ENCODE measurements at places on chromosomes 1 and 21. TPM values are rescaled to one million over a fixed set of nuclear protein-coding genes. Genes with fewer than 3 reads are reported as not detected.
A peak's percentile ranks its signal among the peaks of the same experiment; 100 is the strongest.

Gene AGBL4
- total RNA-seq = 2.2 TPM

DNA sequence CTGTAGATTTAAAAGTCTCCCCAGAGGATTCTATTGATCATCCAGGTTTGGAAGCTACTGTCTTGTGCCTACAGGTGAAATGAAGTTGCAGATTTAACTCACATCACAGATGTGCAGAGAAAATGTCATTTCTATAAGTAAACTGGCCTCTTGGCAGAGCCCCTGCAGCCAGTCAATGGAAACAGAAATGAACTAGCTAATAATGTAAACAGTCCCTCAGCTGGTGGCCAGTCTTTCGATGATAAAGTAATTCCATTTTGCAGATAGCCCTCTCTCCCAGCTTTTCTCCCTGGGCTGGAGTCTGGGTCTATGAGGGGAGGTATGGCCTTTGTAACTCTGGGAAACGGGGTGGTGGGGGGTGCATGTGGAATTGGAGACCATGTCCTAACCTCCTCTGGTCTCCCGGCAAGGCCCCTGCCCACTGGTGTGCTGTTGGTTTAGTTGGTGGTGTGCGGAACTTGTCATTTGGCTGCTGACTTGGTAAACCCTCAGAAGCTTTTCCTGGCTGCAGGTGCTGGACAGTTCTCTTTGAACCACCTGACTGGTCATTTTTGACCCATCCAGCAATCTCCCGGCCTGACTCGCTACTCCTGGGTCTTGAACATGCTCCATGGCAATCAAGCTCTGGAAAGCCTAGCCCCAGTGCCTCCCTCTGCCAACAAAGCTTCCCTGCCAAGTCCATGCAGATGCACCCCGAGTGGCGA is 14.9 kb downstream of the TBX19 start:
- no peak for DNase-seq

DNA sequence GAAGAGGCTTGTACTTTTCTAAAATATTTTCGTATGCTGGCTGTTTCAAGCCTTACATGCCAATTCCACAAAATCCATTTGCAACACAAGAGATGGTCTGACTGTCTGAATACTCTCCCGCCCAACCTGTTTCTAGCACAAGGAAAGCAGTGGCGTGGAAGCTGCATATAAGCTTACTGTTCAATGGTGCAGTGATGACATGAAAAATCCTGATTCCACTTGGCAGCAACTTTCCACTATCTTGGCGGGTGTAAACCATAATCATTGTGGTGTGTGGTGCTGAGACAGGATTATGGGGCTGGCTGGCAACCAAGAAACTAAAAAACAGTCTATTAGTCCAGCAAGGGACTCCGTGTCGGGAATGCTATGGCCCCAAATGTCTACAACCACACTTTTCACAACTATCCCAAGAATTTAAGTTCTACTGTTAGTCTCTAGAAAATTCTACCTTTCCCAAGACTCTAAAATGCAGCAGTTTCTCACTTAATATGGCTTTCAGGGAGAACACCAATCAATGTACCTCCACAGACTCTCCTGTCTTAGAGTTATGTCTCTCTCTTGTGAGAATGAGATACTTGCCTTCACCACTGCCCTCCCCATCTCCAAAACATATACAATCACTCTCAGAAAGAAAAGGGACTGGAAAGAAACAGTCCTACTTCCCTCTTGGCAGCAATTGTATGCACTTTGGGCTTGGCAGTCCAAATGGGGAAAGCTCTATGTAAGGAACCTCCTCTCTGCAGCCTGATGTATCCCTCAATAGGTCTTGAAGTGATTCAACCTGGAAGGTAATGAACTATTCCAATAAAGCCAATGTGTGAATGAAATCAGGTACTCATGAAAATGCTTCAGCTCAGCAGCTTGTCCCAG is 9.5 kb downstream of the COLGALT2 start:
- DNase-seq = no peak

DNA sequence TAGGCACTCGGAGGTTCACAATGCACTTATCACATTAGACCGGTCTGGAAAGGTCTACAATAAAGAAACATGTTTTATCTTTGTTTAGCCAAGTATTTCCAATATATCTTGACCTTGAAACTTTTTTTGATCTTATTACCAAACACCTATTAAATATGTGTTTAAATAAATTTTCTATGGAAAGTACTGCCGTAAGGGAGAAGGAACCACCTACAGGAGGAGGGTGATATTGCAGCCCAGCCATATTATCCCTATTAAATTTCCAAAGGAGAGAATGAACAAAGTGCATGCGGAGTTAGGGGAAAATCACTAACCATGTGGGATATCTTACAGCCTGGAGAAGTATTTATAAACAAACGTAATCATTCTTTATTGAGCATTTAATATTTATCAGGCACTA is 14.5 kb downstream of the BRINP2 start:
- no peak for DNase-seq

- no peak for DNase-seq
Measured at GRCh38 chr1:246932366-246932700, 585 bp upstream of the AHCTF1 start.

Gene RNASEL
- total RNA-seq = 2.2 TPM

Gene GGPS1
- 8.6 TPM for total RNA-seq

- no peak for DNase-seq
Measured at GRCh38 chr1:173097001-173097400, 46.3 kb upstream of the TNFSF18 start.

GRCh38 chr1:229124520-229125124 is 146.3 kb upstream of the RAB4A start:
- peak; percentile 85 for DNase-seq

DNA sequence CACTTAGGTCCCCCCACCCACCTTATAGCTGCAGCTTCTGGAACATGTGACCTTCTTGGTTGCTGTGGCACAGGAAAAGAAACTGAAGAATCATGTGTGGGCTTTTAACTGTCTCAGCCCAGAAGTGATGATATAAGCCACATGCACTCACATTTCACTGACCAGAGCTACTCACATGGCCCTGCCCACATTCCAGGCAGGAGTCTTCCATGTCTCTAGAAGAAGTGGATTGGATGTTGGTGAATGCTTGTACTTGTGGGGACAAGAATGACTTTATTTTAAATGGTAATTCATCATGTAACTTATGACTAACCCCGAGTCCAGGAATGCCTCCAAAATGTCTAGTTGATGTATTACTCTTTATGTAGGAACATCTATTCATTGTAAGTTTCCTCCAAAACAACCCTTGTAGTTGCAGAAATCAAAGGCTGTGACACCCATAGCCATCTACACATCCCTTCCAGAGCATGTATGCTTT is 15.8 kb upstream of the CAMK1G start:
- no peak for DNase-seq

- no peak for DNase-seq
Measured at GRCh38 chr1:168863772-168864171, 134.8 kb upstream of the DPT start.
